Iris pigment epithelial cell (primary cell): ENCODE measurements at places on chromosomes 13 and 19.

DNA sequence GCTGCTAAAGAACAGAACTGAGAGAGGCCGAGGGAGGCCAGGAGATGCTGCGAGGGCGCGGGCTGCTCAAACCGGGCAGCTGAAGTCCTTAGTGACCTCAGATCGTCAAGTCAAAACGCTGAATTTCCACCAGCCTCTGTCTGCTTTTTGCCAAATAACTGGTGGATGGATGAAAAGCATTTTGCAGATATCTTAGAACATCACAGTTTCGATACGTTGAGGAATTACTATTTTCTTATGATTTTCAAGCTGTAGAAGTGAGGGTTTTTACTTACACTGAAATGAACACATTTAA lies 2.0 kb downstream of the GPC6 start:
- DNase-seq = no peak

DNA sequence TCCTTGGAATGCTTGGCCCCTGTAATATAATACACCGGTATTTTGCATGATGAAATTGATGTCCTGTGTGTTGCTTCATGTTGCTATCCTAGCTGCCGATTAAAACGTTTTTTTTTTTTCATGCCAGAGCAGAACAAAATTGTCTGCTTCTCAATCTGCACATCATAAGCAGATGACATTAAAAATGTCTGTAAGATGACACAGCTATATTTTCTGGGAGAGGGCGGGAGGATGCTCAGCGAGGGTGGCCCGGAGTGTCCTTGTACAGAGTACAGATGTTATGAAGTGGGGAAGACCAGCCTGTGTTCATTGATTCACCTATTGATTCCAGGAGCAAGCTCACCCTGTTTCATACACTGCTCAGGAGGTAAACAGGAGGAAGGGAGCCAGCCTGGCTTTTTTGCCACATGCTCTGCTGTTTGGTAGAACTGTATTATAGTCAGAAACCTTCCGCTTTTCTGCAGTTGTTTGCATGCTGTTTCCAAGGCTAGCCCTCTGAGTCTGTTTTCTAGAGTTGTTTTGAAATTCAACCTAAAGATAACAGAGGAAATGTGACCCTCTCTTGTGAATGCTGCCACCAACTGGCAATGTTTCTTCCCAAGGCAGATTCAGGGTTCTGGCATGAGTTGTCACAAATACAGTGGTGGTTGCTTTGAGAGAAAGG lies 4.7 kb upstream of the IRS2 start:
- DNase-seq = peak; percentile 67

GRCh38 chr13:42757678-42758420 lies 23.5 kb upstream of the FAM216B start:
- DNase-seq = no peak

DNA sequence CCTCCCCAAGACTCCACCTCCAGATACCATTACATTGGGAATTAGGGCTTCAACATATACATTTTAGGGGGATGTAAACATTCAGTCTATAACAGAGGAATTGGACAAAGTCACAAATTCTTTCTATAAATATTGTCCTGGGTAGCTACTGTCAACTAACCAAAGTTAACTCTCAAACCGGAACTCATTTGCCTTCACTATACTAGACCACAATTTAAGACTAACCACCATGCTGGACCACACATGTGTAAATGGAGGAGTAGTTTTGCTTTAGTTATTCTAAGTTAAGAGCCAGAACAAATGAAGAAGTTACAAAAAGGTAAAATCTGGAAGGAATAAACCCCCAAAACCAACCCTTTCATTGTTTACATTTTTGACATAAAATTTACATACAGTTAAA lies 222.8 kb downstream of the NDFIP2 start:
- no peak for DNase-seq

DNA sequence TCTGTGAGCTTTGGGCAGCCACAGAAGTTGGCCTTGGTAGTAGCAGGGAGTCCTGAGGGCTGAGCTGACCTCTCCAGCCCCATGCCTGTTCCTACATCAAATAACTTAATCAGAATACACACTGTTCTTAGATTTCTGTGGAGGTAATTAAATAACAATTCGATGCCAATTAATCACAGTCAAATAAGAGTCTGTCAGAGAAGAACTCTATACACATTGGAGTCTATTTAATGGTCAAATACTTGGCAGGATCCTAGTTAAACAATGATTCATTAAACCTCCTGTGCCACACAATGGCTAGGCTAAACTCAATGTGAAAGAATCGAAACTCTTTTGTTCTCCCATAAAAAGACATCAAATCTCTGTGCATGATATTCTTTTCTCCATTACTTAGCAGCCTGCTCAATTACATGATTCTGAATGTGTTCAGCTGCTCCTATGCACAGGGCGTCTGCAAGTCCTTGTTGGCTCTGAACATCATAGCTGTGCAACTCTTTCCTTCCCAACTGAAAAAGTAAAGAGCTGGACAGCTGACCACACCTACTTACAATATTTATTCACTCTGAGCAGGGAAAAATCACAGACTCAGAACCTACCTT lies 173.1 kb downstream of the ABCC4 start:
- DNase-seq = no peak

- DNase-seq = no peak
These were observed 22.0 kb upstream of the RAP2A start for GRCh38 chr13:97411984-97412383.

DNA sequence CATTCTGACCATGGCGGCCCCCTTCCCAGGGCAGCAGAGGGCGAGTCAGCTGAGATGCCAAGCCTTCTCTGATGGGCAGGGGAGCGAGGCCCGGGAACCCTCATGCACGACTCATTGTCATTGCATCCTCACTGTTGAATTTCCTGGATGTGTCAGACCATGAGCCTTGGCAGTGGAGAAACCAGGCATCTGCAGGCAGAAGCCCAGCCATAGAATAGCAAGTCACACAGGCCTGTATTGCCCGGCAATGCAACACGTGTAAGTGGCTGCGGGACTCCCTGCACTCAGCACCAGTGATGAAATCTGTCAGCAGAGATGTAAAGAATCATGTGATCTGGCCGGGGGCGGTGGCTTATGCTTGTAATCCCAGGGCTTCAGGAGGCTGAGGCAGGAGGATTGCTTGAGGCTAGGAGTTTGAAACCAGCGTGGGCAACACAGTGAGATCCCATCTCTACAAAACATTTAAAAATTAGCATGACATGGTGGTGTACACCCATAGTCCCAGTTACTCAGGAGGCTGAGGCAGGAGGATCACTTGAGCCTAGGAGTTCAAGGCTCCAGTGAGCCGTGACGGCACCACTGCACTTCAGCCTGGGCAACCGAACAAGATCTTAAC lies 199.7 kb downstream of the KATNAL1 start:
- DNase-seq = no peak

GRCh38 chr19:29819300-29819699 lies 7.5 kb downstream of the CCNE1 start:
- DNase-seq = no peak

GRCh38 chr19:7928741-7929701 lies 3.1 kb upstream of the CTXN1 start:
- DNase-seq = peak; percentile 82

- DNase-seq = peak; percentile 99
These were observed 3.5 kb downstream of the RNF113B start for GRCh38 chr13:98173431-98174152.

- no peak for DNase-seq
These were observed 818.6 kb downstream of the SLITRK6 start for GRCh38 chr13:84980571-84980970.

- DNase-seq = no peak
These were observed 59.9 kb upstream of the SLAIN1 start for GRCh38 chr13:77637588-77637987.

DNA sequence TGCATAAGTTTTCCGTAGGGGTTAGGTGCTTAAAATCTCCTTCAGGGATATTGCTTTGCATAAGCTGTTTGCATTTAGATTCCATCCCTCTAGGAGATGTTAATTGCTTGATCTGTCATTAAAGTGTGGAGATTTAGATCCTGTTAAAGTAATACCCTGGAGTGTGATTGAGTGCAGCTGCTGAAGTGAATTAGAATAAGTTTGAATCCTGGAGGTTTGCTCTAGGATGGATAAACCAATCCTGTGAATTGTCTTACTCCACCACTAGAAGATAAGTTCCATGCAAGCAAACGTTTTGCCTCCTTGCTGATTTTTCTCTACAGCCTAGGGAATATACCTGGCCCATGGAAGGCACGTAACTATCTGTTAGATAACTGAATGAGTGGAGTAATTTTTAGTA lies 1487.2 kb upstream of the PRR20A start:
- no peak for DNase-seq

GRCh38 chr13:94701313-94702180 lies 10.8 kb downstream of the SOX21 start:
- no peak for DNase-seq

DNA sequence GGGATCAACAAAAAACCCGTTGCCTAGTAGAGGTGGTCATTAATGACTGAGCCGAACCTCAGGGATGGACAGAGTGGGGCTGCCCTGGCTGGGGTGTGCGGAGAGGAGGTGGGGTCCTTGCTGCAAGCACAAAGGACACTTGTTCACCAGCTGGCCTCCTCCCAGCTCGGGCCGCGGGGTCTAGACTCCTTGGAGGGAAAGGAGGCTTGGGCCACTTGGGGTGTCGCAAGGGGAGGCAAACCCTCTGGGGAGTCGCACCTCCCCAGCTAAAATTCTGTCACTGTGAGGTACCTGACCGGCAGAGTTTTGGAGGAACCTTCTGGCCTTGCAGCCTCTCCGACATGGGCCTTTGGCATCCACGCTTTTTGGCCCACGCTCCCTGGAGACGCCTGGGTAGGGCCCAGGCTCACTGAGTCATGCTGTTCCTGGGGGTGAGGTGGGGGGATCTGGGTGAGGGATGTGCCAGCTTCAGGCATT lies 8.2 kb downstream of the KLHL26 start:
- DNase-seq = no peak

GRCh38 chr13:28671126-28671792 lies 12.3 kb downstream of the POMP start:
- no peak for DNase-seq

DNA sequence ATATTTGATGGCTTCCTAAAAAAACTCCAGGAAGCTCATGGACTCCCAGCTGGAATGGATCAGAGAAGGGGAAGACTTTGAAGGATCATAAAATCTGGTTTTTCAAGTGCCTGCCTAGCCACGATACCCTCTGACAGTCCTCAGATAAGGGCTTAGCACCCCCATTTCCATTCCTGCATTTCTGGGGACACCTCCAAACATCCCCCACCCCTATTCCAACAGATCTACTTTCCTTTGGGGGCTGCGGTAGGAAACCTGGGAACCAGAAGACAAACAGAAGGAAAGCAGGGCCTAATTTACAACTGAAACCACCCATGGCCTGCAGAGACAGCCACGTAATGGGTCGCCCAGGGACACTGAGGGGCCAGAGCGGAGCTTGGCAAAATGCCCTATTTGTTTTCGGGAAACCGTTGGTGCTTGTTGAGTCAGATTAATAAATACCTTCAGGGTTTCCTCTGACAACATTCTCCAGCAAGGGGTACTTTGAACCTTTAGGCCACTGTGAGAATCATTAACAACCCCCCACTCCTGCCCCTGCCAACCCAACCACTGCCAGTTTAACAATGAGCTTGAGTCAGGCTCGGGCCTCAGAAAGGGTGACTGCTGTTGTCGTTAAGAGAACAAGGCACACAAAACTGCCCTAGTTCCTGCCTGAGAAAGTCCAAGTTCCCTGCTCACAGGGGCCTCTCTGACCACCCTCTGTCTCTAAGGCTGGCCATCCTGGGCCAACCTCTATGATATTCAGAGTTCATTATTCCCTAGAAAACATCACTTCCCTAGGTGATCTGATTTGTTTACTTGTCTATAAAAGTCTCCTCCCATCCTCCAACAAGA lies 23.5 kb downstream of the RHPN2 start:
- no peak for DNase-seq

- peak; percentile 4 for DNase-seq
These were observed 103.9 kb upstream of the DIAPH3 start for GRCh38 chr13:60267498-60268202.

GRCh38 chr19:42376177-42376555 lies 13.9 kb downstream of the CNFN start:
- DNase-seq = no peak

- DNase-seq = no peak
These were observed 422 bp upstream of the ZNF575 start for GRCh38 chr19:43532571-43532961.

DNA sequence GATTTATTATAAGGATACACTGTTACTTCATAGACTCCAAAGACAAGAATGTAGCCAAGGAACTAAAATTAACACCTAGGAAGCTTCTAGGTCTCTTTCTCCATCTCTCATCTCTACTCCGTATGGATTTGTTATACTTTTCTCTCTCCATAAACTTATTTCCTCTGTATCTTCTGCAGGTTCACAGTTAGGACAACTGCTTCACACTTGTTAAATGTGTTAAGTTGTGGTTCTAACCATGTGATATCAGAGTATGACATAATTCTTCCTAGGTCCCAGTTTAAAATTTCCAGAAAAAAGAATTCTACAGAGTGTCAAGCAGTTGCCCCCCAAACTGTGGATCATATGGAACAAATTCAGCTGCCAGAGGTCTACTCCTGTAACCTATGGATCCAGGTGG lies 42.3 kb upstream of the GTF2F2 start:
- no peak for DNase-seq

- DNase-seq = no peak
These were observed 1.5 kb downstream of the LIG1 start for GRCh38 chr19:48168689-48169088.

- peak; percentile 67 for DNase-seq
These were observed 434 bp upstream of the FNDC3A start for GRCh38 chr13:48975101-48975855.

- DNase-seq = no peak
These were observed 3.7 kb downstream of the LIN37 start for GRCh38 chr19:35751839-35752745.

DNA sequence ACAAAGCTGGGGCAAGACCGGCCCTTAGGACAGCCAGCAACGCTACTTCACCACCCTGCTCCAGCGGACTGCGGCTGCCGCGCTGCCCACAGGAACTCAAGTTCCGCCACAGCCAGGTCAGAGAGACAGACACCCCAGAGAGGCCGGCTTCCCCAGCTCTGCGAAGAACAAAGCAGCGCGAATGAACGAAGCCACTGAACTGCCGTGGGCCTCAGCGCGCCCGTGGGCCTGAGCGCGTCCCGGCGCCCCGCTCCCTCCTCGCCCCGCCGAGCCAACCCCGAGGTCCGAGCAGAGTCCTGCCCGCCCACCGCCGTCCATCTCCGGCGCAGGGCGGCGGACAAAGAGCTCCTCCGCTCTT lies 158.4 kb downstream of the RNF17 start:
- DNase-seq = peak; percentile 60

- DNase-seq = no peak
These were observed 219.0 kb downstream of the KATNAL1 start for GRCh38 chr13:30088312-30088855.

DNA sequence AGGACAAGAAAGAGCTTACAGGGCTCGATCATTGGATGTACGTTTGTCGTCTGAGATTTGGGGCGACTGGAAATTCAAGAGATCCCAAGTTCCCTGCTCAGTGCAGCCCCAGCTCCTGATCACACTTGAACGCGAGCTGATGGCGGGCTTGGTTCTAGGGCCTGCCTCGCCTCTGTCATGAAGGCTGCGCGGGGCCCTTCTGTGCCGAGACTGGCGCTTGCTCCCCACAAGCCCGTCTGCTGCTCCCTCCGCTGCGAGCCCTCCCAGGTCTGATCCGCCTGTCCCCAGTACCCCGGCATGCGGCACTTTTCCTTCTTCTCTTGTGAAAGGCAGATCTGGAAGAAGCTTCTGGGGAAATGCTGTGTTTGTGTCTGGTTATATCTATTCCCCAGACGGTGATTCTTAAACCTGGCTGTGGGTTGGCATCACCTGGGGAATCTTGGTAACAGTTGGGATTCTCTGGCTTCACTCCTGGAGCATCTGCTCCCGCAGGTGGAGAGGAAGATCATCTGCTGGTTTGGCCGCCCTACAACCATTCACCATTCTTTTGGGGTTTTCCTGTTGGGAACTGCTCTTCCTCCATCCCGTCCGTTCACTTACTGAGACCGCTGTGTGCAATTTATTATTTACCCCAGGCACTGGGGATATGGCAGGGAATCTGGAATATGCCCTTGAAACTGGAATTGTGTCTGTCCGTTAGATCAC lies 43.6 kb downstream of the SIPA1L3 start:
- DNase-seq = no peak
